Choroid plexus epithelial cell (primary cell): ENCODE measurements at places on chromosomes 13 and 19.

- DNase-seq, result no peak
These were observed 83.3 kb upstream of the PCDH8 start for GRCh38 chr13:52931539-52932431.

DNA sequence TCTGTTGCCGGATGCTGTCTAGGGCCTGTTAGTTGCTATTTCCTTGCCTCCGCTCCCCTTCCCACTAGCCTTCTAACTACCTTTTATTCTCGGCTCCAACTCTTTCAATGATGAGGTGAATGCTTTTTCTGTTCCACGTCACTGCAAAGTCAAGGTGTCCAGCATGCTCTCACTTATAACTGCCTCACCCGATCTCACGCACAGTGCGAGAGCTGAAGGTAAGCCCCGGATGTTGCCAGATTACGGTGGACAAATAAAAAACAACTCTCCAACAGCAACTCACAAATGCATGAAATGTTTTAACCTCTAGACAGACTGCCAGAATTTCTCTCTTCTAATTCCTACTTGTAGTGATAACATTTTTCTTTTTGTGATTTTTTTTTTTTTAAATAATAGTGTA is 169.9 kb downstream of the STK24 start:
- no peak for DNase-seq

- DNase-seq, result no peak
These were observed 8.2 kb downstream of the CAPN12 start for GRCh38 chr19:38736036-38736412.

DNA sequence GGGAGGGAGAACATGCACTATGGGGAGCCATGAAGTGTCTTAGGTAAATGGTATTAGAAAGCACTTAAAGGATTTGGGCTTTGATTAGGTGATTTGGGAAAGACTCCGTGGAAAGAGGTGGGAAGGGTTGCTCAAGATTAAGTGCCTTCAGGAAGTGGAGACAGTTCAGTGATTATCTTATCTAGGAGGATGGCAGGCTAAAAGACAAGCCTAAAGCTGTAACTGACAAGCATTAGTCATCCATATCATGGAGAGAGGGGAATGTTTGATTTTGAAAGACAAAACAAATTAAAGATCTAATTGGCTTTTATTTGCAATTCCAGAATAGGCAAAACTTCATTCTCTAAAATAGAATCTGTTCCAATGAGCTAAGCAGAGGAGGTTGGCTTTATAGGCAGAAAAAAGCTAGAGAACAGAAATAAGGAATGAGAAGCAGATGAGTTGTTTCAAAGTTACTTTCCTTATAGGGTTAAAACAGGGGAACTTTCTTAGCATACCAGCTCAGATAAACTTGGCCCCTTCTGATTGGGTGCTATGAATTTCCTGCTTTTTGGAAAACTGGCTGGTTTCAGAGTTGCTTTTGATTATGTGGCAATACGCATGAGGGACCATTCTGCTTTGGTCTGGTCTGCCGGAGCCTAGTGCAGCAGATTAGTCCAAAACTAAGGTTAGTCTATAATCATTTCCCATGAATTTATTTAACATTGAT is 1.8 kb upstream of the DIAPH3 start:
- no peak for DNase-seq

DNA sequence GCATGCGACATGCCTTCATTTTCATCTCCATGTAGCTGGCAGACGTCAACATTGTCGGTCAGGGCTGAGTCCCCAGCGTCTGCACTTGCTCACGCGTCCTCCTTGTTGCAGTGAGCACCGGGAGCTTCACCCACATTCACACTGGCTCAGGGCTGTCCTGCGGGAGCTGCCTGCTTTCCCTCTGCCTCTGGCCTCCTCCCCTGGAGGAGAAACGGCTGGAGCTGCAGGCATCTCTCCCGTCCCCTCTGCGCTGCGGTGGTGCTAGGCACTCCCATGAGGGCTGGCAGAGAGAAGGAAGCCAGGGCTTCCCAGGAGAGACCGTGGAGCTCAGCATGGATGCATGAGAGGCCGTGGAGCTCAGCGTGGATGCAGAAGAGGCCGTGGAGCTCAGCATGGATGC is 18.4 kb upstream of the TMEM255B start:
- no peak for DNase-seq

- DNase-seq, result no peak
These were observed 303.3 kb downstream of the ATP8A2 start for GRCh38 chr13:25675060-25675459.

- DNase-seq, result no peak
These were observed 1.1 kb downstream of the PTGER1 start for GRCh38 chr19:14473978-14474578.

DNA sequence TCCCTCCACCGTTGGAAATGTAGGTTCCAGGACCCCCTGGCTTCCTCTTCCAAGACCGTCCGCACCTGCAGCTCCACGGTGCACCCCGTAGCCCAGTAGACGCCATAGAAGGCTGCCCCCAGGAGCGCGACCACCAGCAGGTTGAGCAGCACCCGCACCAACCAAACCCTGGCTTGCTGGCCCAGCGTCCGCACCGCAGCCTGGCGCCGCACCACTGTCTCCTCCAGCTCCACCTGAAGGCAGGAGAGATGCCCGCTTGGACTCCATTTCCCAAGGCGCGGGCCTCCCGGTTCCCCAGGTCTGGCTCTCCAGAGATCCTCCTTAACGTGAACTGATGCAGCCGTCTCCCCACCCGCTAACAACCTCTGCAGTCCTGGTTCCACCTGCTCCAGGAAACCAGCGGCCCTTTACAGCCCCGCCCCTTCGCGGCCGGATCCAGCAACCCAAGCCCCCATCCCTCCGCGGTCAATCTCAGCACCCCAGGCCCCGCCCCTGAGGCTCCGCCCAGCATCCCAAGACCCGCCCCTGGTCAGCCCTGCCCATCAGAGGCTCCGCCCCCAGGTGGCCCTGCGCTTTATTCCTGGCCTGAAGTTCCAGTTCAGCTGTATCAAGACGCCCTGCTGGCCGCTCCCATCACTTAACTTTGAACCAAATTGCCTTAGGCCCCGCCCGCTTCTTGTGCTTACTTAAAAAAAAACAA is 5.0 kb upstream of the LENG1 start:
- DNase-seq, result peak; percentile 47

DNA sequence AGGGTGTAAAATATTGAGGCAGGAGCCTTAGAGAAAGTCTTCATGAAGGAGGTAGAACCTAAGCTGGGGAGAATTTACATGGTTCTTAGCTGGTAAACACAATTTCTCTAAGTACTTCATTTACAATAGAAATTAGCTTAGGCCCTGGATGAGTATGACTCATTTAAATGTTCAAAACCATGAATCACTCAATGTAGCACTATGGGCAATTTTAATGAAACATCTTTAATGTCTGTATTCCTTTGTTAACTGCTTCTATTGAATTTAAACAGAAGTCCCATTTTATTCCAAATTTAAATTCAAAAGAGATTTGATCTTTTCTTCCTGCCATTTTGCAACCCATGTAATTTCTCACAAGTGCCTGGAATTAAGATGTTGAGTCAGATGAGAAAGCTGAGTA is 252.1 kb downstream of the RFC3 start:
- peak; percentile 33 for DNase-seq

DNA sequence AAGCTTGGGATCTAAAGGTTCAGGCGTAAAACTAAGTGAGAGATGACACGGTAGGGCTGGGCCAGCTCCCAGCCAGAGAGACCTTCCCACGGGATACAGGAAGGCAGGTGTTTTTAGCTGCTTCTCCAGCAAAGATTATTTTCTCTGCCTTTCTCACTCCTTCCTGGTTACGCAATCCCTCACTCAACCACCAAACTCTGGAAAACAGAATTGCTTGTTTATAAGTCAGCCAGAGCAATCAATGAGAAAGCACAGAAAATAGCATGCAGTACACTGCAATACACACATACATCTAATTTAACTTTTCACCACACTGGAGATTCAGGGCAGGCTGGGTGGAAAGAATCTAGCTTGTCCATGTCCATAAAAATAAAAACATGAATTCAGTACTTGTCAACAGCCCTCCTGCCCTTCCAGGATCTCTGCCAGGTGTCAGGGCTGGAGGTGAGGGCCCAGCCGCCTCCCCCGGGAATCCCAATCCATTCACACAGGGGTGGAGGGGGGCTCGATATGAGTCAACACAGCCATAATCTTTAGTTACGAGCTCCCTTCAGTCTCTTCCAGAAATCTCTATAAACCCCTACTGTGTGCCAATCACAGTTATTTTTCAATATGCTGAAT is 12.2 kb downstream of the RHPN2 start:
- DNase-seq, result peak; percentile 63

DNA sequence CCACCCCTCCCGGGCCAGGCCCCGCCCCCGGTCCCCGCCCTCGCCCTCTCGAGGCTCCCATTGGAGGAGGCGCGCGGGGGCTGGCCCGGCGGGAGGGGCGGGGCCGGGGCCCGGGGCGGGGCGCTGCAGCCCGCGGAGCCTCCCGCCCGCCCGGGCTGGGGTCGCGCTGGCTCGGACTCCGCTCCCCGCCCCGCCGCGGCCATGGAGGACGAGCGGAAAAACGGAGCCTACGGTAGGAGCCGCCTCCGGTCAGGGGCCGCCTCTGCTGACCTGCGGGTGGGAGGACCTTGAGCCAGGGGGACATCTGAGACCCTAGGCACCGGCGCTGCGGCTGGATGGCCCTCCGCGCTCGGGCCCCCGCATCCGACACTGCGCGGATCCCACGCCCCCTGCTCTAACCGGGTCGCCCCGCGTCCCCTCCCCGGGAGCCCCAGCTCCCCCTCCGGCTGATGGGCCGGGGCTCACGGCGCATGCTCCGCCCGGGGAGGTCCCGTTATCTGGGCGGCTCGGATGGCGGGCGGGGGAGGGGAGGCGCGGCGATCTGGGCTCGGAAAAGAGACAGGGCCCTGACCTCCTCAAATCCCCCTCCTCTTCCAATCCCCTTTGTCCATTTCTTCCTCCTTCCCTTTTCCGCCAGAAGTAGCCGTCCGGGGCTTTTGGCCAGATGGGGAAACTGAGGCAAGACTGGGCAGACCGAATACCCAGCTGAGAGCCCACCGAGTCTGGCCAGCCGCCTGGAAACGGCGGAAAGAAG is 15.4 kb upstream of the AP1M2 start:
- peak; percentile 73 for DNase-seq

GRCh38 chr13:107291875-107292274 is 723.9 kb upstream of the ARGLU1 start:
- no peak for DNase-seq

GRCh38 chr19:48330012-48330681 is 4.8 kb downstream of the EMP3 start:
- no peak for DNase-seq

GRCh38 chr13:94947965-94948371 is 235.6 kb upstream of the SOX21 start:
- no peak for DNase-seq

DNA sequence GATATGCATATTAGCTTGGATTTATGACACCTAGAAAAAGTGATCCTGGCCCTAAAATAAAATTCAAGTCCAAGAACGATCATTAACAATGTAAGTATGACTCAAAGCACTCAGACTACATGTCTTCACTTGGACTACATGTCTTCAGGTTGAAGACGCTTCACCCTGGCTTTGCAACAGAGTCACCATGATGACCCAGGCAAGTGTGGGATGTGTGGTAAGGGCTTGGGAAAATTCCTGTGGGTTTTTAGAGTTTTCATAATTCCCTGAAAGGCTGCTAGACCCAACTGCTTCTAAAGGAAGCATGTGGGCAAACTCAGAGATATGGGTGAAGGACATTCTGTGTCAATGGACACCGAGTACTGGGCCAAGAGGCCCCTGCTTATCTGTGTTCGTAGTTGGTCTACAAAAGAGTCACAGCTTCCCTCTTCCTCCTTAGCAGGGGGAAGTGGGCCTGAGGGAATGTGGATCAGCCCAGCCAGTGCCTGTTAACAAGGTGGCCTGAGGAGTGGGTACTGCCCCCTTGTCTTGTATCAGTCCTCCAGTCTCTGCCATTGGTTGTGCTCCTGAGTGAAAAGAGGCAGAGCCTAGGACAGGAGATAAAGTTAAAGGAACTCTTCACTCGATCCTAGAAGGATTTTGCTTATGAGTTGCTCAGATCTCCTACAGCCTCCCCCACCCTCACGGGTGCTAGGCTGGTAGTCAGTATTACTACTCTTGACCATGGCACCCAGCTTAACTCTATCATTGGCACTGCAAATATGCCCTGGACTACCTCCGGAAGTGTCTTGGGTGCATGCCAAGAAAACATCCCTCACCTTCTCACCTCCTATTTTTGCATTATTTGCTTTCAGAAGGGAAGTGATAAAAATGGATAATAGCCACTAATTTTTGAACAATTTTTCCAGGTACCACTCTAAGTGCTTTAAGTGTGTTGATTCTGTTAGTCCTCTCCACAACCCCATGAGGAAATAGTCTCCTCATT is 406.3 kb downstream of the COG6 start:
- peak; percentile 64 for DNase-seq

GRCh38 chr13:60575142-60575541 is 178.1 kb downstream of the TDRD3 start:
- DNase-seq, result no peak

DNA sequence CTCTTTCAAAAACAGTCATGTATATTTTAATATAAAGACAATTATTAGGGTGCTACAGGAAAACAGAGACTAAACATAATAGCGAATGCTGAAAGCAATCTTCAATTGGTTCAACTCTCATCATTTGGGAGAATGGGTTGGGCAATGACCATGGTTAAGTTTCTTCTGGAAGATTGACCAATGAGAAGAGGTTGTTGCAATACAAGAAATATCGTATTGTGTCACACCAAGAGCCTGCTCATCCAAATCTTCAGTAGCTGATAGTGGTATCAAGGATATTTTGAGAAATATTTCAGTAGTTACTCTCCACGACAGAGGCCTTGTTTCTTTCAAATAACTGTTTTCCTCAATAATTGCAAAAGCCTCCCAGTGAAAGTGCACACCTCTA is 83.0 kb upstream of the FNDC3A start:
- DNase-seq, result no peak

GRCh38 chr19:35216016-35216832 is 12.3 kb downstream of the FAM187B start:
- DNase-seq, result peak; percentile 18

GRCh38 chr19:18764591-18765051 is 26.5 kb downstream of the COMP start:
- DNase-seq, result no peak

- no peak for DNase-seq
These were observed 83.7 kb downstream of the STK24 start for GRCh38 chr13:98493042-98493712.

GRCh38 chr19:54561840-54562239 is 11.8 kb upstream of the LILRA2 start:
- DNase-seq, result no peak

- DNase-seq, result peak; percentile 67
These were observed 7.2 kb downstream of the DNAJC15 start for GRCh38 chr13:43030548-43030947.

DNA sequence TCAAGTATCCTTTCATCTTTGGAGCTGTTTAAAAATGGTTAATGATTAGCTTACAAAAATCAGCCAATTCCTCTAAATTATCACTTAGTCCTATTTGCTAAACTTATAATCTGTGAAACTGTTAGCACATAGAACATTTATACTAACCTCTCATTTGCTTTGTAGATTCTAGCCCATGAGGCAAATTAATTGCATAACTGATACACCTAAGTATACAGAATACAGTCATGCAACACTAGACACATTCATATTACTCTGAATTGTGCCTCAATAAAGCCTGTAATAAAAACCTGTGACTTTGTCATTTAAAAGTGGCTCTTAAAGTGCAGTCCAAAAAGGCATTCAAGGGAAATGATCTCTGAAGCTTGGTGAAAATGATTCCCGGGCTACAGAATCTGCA is 21.0 kb downstream of the SERPINE3 start:
- DNase-seq, result no peak
